Naive B cell (primary cell): ENCODE measurements at places on chromosomes 4 and X.

- no peak for DNase-seq
Observed at GRCh38 chr4:115873048-115873447, 759.6 kb upstream of the NDST4 start.

GRCh38 chrX:39731330-39731667 is 366.5 kb downstream of the BCOR start:
- no peak for DNase-seq

GRCh38 chr4:164955107-164955805 is 22.2 kb downstream of the TRIM61 start:
- DNase-seq, result no peak

DNA sequence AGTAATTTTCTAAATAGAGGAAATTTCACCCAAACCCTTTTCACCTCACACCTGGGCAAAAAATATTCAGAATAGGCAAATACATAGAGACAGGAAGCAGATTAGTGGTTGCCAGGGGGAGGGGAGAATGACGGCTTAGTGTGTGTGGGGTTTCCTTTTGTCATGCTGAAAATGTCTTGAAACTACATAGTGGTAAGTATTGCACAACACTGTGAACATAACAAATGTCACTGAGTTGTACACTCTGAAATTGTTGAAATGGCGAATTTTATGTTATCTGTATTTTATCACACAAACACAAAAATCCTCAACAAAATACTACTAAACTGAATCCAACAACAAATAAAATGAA is 60.7 kb upstream of the PLAC1 start:
- DNase-seq, result no peak

DNA sequence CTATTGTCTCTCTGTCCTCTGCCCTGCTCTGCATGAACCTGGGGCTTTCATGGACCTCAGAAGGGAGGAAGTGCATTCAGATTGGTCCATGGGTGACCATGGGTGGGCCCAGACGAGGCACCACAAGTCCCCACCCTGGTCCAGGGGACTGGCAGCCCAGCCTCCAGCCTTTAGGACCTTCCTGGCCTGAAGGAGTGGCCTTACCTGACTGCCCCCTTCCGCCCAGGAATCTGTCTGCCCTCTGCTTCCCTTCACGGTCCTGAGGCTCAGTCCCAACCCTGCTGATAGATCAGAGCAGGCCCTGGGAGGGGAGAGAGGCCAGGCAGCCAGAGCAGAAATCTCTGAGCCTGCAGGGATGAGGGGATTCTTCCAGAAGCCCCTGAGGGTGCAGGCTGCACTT is 455.4 kb downstream of the PCDH18 start:
- no peak for DNase-seq

DNA sequence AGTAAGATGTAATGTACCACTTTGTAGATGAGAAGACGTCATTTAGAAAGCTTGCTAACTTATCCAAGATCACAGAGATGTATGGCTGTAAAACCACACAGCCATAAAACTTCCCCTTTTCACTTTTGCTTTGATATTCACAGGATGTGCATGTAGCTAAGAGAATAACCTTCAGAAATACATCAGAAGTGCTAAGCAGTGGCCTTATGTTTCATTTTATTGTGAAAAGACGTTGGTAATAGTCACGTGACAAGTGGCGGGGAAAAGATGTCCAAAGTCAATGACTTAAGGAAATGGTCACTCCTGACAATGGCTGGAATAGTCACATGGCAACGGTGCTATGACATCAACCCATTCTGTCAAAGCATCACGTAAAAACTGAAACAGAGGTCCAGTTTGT is 12.9 kb upstream of the WDR17 start:
- DNase-seq, result peak; percentile 22

- DNase-seq, result no peak
Observed at GRCh38 chr4:99038213-99038612, 42.7 kb downstream of the METAP1 start.

DNA sequence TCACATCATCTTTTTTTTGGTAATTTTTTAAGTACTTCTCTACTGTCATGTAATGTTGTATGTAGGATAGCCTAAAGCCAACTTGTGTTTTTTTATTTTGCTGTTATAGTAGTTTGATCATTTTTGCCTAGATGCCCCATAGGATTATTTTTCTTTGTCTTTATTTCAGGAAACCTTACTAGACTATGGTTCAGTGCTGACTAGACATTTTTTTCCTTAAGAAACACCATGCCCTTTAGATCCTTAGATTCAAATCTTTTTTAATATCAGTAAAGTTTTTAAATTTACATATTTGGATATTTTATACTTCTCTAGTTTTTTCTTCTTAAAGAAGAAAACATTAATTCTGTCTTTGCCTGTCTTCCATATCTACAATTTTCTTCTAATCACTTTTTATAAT is 221.3 kb downstream of the IDS start:
- DNase-seq, result no peak

GRCh38 chr4:76527666-76528065 is 92.6 kb downstream of the SHROOM3 start:
- no peak for DNase-seq

GRCh38 chr4:185998791-185999190 is 70.2 kb upstream of the TLR3 start:
- DNase-seq, result no peak

DNA sequence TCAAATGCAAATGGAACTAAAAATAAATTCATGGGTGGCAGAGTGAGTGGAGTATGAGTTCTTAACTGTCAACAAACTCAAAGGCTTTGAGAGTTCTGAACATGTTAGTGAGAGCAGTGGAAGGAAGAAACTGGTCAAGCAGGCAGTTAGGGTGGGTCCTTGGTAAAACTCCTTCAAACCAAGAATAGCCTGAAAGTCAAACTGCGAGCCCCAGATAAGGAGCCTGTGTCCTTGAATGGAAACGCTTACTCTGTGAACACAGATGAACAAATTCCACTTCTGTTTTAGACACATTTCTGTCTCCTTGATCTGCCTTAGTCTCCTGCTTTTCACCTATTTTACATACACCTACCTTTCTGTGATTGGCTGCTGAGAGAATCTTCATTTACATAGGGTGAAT is 129.4 kb upstream of the PCDH18 start:
- no peak for DNase-seq

DNA sequence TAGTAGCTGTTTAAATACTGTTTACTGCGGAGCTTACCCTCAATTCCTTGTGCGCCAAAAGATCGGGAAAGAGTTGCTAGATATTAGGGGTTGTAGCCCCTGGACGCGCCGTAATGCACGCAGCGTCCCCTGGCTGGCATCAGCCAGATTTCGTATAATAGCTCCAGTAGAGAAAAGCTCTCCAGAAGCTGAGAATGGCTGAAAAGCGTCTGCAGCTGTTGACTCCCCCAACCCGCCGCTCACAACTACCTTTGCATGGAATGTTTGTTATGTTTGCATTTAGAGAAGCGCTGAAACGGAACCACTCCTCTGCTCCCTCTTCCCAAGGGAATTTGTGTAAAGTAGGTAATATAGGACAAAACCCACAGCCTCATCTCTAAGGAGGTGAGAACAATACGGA is 3.7 kb downstream of the DOCK11 start:
- DNase-seq, result no peak

- no peak for DNase-seq
Observed at GRCh38 chr4:109672169-109672930, 30.9 kb downstream of the CASP6 start.

GRCh38 chr4:123361195-123361861 is 35.3 kb upstream of the SPRY1 start:
- DNase-seq, result no peak

- DNase-seq, result peak; percentile 25
Observed at GRCh38 chrX:125681507-125681906, 361.8 kb downstream of the TEX13C start.

GRCh38 chrX:40543661-40544328 is 37.0 kb upstream of the ATP6AP2 start:
- DNase-seq, result peak; percentile 33

GRCh38 chr4:136571315-136571714 is 961.0 kb downstream of the PCDH18 start:
- no peak for DNase-seq

GRCh38 chrX:154477891-154478477 is 1.1 kb downstream of the LAGE3 start:
- no peak for DNase-seq

DNA sequence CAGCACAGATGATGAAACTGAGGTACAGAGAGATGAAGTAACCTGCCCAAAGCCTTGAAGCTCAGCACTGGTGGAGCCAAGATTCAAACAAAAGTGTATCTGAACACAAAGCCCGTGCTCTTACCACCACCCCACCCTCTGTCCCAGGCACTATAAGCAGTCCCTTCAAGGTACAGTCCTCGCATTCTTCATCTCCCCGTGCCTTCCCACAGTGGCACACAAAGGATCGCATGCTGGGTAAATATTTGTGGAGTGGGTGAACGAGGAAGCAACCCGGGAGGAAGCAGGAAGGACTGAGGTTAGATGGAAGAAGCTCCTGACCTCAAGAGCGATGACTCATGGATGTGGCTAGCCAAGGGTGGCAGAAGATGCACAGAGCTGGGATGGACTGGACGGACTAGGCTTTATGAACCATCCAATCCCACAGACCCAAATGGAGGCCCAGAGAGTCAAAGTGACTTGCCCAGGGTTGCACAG is 18.4 kb downstream of the IQSEC2 start:
- no peak for DNase-seq

DNA sequence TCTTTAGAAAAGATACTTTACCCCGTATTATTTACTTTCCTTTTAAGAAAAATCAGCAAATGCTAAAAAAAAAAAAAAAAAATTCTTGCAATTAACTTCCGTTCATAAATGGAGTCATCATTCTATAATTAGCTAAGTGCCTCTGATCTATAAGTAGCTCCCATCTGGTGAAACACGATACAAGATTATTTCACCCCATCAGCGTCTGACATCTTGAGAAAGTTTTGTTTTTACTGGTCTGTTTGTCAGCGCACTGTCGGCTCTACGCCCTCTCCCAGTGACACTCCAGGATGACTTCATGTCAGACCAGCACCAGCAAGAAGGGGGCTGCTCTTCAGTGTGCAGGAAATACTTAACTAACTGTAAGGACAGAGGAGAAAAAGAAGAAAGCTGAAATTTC is 108.3 kb downstream of the AFAP1 start:
- no peak for DNase-seq

DNA sequence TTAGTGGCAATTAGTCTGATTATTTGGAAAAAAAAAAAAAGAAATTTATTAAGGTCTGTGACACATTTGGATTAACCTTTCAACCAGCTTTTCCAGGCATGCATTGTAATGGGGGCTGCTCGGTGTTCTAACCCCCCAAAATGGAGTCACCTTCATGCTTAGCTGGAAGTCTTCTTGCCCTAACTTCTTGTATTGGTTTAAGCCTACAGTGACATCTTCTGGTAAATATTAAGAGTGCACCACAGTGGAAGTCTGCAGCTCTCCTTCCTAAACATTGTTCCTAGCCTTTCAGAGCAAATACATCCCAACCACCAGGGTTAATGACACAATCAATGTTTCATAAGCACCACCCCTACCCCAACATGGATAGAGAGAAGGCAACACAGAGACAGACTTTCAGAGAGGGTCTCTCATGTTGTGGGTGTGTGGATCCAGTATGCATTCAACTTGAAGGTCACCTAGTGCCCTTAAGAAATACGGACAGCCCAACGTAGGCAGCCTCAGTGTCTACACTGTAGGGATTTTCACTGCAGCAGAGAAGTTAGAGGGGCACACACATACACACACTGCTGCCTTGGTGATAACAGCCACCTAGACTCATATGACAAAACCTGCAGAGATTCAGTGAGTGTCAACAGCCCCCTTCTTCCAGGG is 142.9 kb upstream of the MBNL3 start:
- DNase-seq, result peak; percentile 17

DNA sequence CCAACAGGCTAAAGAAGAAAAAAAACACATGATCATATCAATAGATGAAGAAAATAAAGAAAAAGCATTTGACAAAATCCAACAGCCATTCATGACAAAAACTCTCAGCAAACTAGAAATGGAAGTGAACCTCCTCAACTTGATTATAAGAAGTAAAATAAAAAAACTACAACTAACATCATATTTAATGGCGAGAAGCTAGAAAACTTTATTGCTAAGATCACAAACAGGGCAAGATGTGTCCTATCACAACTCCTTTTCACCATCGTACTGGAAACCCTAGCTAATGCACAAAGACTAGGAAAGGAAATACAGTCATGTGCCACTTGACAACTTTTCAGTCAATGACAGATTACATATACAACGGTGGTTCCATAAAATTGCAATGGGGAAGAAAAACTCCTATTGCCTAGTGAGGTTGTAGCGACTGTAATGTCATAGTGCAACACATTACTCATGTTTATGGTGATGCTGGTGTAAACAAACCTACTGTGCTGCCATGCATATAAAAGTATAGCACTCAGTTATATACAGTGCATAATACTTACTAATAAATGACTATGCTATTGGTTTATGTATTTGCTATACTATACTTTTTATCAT is 12.1 kb upstream of the MANBA start:
- no peak for DNase-seq

DNA sequence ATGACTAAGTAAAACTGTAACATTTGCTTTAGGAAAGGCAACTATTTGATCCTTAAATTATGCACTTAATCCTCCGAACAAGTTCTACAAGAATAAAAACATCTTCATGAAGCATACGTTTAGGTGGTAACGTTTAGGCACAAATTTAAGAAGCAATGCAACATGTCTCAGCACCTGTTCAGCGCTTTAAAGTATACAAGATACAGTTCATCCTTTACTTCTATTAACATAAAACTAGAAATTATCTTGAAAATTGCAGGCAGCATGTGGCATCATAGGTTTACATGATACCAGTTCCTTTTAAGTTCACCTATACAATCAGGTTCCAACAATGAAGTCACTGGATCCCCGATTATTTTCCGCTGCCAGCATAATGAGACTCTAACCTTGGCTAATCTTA is 1.5 kb downstream of the PLA2G12A start:
- no peak for DNase-seq

GRCh38 chr4:88709989-88710388 is 12.4 kb upstream of the NAP1L5 start:
- no peak for DNase-seq

GRCh38 chr4:102730968-102731533 is 29.7 kb downstream of the MANBA start:
- DNase-seq, result no peak

- DNase-seq, result no peak
Observed at GRCh38 chr4:171031338-171031737, 781.9 kb upstream of the GALNTL6 start.

GRCh38 chrX:5756616-5757015 is 472.1 kb downstream of the NLGN4X start:
- DNase-seq, result no peak

GRCh38 chr4:19993242-19993641 is 258.5 kb upstream of the SLIT2 start:
- DNase-seq, result no peak

DNA sequence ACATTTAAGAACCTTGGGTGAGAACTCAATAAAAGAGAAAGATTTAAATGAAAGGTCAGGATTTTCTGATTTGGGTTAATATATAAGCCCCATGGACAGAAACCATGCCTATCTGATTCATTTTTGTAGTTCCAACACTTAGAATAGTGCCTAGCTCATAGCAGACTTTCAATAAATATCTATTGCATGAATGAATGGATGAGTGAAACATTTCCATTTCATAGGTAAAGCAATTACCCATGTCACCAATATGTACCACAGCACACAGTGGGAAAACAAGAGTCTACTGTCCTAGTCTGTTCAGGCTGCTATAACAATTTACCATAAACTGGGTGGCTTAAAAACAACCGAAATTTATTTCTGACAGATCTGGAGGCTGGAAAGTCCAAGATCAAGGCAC is 63.9 kb upstream of the PTPN13 start:
- no peak for DNase-seq

GRCh38 chrX:13816643-13817627 is at the start of gene GPM6B:
Gene GPM6B, minus strand, starts transcription at chrX:13817093. Its CDS starts 189 bp downstream, at chrX:13816904.
- no peak for DNase-seq
